ENCODE measurements at places on chromosomes 7 and 10.

GRCh38 chr10:4170633-4171314, 385.8 kb upstream of the KLF6 start:
- DNase-seq = no peak

DNA sequence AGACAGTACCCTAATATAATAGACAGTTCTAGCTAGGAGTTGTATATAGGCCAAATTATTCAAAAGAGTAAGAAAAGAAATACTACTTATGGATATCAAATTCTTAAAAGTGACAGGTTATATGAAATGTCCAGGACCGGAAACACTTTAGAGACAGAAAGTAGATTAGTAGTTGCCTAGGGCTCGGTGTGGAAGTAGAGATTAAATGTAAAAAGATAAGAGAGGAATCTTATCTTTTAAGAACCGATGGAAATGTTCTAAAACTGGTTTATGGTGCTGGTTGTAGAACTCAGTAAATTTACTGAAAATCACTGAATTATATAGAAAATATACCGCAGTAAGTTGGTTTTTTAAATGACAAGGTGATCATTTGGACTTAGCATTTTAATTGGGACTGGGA, 147.5 kb upstream of the ASAH2 start:
- no peak for DNase-seq

- DNase-seq = peak; percentile 74
These were observed 86.7 kb upstream of the DUSP5 start for GRCh38 chr10:110411047-110411410.

DNA sequence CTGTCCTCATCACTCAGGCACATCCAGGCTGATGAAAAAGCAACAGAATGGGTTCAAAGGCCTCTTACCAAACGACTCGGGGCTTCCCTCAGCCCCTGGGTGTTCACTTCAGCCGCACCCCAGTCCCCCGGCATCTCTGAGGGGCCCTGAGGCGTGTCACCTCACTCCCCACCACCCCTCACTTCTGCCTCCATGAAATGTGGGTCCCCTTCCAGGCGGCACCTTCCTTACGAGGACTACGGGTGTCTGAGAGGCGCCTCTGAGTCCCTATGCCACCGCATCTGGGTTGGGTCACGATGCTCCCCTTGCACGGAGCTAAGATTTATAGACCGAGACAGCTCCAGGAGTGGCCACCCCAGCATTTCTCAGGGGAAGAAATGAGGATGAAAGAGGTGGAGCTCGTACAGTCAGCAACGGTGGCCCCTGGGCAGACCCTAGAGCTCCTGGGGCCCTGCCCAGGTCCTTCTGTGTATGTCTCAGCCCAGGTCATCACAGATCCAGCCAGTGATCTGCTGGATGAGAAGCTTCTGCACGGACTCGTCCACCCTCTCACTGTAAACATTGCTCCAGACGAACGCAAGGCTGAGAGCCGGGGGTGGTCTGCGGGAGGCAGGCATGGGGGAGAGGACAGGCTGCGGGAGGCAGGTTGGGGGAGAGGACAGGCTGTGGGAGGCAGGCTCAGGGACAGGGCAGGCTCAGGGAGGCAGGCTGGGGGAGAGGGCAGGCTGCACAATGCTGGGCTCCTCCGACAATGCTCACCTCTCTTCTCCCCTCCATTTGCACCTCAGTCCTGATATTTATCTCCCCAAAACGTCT, 408.2 kb downstream of the DNAJB6 start:
- no peak for DNase-seq

DNA sequence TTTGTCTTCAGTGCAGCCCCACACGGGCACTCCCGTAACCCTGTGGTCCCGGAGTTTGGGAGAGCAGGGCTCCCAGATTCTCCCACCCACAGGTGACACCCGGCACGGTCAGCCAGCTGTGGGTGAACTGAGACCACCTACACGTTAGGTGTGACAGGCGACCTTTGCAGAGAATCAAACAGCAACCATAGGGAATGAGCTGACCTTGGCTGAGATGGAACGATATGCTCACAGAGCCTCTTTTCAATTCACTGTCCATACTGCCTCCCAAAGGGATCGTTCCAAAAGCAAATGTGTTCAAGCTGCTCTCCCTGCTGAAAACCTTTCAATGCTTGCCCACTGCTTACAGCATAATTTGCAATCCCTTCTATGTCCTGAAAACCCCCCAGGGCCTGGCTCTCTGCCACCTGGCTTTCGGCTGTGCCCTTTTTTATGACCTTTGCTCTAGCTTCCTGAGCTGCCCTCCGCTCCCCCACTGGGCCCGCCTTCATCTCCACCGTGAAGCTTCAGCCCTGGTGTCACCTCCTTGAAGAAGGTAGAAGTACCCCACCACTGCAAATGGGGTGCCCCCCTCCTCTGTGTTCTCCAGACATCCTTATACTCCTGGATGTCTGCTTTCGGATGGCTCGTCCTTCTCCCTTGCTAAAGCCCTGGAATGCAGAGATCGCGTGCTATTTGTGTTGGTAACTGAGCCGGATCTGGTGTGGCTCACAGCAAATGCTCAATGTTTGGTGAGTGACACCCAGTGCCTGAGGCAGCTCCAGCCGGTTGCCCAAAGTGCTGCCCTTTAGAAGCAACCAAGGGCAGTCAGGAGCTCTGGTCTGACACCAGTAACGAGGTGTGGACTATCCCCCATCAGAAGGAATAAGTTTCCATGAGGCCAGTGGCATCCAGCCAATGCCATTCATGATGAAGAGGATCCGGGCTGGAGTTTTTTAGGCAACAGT, 90.4 kb downstream of the KIAA1549 start:
- DNase-seq = peak; percentile 60

- DNase-seq = peak; percentile 71
These were observed 97.6 kb upstream of the GPR22 start for GRCh38 chr7:107372298-107372697.

DNA sequence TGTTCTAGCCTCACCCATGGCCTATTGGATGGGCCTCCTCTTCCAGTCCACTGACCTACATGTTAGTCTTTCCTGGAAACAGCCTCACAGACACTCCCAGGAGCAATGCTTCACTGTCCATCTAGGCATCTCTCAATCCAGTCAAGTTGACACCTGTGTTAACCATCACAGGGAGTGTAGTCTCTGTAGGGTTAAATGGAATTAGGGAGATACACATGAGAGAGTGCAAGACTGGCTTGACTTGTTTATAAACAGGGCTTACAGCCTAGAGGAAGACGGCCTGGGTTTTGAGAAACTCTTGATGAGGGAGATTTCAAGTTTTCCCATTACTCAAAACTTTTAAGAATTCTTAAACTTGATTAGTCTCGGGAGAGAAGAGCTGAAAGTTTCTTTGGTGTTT, 18.9 kb upstream of the PRSS37 start:
- DNase-seq = no peak

GRCh38 chr10:13839430-13839990, 252.7 kb downstream of the PRPF18 start:
- peak; percentile 80 for DNase-seq

DNA sequence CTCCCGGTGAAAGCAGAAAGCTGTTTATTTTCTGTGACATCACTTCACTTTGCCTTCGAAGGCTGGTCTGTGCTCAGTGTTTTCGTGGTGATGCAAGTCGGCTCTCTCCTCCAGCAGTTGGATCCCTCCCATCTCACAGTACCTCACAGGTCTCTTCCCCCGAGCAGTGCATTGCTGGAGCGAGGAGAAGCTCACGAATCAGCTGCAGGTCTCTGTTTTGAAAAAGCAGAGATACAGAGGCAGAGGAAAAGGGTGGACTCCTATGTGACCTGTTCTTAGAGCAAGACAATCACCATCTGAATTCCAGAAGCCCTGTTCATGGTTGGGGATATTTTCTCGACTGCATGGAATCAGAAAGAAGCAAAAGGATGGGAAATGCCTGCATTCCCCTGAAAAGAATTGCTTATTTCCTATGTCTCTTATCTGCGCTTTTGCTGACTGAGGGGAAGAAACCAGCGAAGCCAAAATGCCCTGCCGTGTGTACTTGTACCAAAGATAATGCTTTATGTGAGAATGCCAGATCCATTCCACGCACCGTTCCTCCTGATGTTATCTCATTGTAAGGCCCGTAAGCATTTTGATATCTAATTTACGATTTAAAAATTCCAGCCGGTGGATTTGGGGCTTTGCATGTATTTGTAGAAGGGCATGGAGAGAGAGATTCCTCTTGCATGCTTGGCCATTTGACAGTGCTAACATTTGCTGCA, at the start of gene LGI1:
Gene LGI1 (plus strand): TSS at position 136 of the 707 bp plus-strand sequence. CDS start 209 bp downstream, at position 345.
- no peak for DNase-seq

DNA sequence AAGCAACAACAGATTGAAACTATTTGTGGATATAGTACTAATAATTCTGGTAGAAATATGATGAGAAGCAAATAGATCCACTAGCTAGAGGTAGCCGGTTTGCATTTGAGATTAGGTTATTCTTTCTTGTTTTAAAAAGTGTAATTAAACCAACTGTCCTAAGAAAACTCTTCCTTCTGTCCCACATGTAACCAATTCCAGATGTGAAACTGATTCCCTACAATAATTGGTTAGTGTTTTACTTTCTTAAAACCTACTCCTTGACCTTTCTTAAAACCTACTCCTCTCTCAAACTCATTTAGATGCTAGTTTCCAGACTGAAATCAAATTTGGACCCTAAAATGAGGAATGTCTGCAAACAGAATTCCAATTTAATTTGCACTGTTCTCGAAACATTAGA, 521.5 kb downstream of the SUGCT start:
- DNase-seq = no peak

Measured in fibroblast of skin of right biceps (primary cell).